Esophagus mucosa (tissue), 1 donor: ENCODE measurements at places on chromosomes 3 and 15. TPM values are rescaled to one million over a fixed set of nuclear protein-coding genes. Genes with fewer than 3 reads are reported as not detected.

DNA sequence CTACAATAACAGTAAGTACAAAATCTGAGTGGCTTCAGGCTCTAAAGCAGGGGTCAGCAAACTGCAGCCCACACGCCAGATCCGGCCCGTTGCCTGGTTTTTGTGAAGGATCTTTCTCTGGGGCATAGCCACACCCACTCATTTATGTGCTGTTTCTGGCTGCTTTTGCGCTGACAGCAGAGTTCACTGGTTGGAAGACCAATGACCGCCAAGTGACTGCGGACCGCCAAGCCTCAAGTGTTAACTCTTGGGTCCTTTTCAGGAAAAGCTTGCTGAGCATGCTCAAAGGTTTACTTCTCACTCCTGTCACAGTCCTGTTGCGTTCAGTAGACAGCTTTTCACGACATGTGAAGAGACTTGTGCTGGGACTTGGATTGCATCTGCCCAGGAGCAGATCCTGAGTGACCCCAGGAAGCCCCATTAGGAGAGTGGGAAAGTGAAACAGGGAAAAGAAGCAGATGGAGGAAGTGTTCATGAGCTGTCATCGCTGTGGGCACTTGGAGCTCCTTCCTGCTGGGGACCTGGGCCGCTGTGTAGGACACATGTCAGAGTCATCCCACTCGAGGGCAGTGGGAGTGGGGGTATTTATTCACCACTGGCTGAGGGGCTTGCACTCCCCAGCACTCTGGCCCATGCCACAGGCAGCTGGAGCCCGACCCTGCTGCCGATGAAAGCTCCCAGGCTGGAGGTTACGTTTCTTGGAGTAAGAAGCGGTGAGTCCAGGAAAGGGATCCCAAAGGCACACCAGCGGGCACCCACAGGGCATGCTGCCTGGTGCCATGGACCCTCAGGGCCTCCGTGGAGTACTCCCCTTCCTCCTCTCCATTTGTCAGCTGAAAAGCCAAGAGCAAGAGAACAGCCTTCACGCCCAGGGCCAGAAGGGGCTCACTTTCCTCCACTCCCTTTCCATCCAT, 249.1 kb downstream of the PLCL2 start:
- no peak for ATAC-seq

The GPR171 gene
- total RNA-seq: 0.32 TPM

The LIPC gene
- not detected for total RNA-seq

The CCRL2 gene
- total RNA-seq: 0.24 TPM

The CELSR3 gene
- total RNA-seq: 0.88 TPM

- ATAC-seq: peak; percentile 85
Measured at GRCh38 chr3:4904811-4905695, 74.2 kb upstream of the BHLHE40 start.

- ATAC-seq: no peak
Measured at GRCh38 chr15:99408236-99409096, 157.2 kb downstream of the LRRC28 start.

DNA sequence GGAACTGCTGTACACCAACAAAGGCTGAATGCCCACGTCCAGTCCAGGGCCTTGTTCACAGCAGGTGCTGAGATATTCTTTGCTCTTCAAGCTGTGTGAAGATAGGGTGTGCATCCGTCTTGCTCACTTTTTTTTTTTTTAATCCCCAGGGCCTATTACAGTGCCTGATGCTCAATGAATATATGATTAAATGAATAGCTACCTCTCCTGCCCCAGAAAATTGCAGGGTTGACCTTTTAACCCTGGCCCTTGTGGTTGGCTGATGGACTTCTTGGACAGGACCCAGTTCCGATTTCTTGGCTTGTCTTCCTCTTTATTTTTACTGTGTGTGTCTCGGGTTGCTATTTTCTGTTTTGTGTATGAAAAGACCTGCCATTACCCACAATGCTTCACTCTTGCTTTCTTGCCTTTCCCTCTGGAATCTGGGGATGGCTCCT, 2.9 kb upstream of the FYTTD1 start:
- ATAC-seq: no peak

The POPDC2 gene
- 0.60 TPM for total RNA-seq

DNA sequence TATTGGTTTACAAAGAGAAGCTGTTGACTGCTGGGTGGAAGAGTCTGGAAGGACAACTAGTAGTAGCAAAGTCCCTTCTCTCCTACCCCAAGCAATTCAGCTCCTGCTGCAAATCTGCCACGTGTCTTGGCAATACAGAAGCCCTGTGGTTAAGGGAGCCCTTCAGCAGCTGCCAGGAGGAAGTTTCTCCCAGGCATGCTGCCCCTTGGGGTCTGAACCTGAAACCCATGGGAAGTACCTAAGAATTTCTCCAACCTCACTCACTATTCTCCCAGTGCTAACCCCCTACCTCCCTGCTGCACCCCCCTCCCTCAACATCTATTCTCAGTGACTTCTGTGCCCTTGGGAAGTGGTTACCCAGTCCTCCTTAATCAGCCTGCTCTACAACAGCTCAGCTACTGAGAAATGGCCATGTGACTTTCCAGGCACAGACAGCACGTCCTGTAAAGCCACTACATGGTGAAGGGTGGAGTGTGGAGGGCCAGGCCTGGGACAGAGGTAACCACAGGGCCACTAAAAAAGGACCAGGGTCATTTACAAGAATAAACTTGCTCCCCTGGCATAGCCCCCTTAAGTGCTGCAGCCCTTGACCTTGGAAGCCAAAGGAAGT, 316.6 kb downstream of the NTRK3 start:
- no peak for ATAC-seq

DNA sequence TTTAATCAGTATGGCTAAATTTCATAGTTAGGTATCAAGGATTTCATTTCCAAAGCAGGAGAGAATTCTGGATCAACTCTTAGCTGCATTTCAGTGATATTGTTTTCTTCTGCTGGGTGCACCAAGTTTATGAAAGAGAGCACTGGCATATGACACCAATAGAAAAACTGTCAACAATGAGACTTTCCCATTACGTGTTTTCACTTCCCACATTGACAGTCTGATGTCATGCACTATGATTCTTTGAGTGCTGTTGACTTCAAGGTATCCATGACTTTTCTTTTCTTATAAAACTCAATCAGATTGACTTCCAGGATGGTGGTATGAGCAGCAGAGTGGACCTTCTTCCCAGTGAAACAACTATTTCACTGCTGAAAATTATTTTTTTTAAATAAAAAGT, 476.1 kb downstream of the EDEM1 start:
- no peak for ATAC-seq

The SSUH2 gene
- total RNA-seq: 0.36 TPM

- no peak for ATAC-seq
Measured at GRCh38 chr15:61756071-61756820, 304.0 kb downstream of the VPS13C start.

The ZMYND10 gene
- total RNA-seq: 0.64 TPM

DNA sequence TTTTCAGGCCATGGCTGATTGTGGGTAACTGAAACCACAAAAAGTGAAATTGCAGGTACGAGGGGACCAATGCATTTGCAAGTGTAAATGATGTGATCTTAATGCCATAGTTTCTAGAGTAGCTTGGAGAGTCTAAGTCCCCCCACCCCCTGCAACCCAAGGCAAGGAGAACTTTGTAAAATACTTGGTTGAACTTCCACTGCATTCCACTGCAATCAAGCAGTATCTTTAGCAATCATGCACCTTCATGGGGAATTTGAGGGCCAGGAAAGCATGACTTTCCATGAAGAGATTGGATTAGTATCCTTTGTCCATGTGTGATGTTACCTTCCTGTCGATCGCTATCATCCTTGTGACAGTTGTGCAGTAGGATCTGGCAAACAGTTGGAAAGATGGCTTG, 11.4 kb upstream of the CYP8B1 start:
- ATAC-seq: no peak

- ATAC-seq: no peak
Measured at GRCh38 chr15:46127361-46127874, 492.6 kb downstream of the SQOR start.

- ATAC-seq: no peak
Measured at GRCh38 chr15:71511796-71512681, 298.3 kb upstream of the NR2E3 start.

DNA sequence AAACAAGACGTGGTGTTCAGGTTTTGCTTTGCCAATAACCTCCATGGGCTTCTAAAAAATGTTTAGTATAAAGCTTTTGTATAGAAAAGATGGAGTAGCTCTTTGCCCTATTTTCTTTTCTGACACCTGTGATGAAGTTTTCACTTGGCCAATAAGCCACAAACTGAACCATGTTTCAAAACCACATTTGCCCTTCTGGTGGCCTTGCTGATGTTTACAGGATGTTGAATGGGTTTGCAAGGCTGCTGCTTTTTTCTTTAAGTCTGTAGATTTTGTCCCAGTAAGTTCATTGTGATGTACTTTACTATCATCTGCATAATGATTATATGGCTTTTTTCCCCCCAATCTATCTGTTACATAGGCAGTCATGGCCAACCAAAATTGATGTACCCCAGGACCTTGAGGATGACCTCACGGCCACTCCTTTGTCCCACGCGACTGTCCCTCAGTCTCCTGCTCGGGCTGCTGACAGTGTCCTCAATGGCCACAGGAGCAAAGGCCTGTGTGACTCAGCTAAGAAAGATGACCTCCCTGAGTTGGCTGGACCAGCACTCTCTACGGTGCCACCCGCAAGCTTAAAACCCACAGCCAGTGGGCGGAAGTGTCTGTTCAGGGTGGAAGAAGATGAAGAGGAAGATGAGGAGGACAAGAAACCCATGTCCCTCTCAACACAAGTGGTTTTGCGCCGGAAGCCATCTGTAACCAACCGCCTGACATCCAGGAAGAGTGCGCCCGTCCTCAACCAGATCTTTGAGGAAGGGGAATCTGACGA, 60.8 kb downstream of the SNRK start:
- ATAC-seq: no peak

DNA sequence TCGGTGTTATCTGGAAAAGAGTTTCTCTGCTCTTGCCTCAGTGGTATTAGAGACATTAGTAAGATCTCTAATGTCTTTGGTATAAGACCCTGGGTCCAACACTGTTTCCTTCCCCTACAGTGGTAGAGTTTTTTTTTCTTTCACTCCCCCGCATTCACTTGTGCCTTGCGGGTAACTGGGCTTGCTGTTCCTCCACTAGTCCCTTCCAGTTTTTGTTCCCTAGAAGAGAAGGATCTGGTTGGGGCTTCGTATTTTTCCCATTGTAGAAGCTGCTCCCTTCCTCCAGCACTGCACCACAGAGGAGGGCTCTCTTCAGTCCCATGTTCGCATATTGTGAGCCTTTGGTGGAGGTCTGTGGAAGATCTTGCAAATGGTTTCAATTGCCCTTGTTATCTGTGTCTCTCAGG, 13.7 kb downstream of the CTDSPL2 start:
- no peak for ATAC-seq

GRCh38 chr15:60798821-60799220, 319.9 kb upstream of the ICE2 start:
- peak; percentile 95 for ATAC-seq

The TIMP4 gene
- 1.2 TPM for total RNA-seq

- no peak for ATAC-seq
Measured at GRCh38 chr3:29850641-29851040, 569.8 kb downstream of the RBMS3 start.

The ALS2CL gene
- total RNA-seq: 55.7 TPM

DNA sequence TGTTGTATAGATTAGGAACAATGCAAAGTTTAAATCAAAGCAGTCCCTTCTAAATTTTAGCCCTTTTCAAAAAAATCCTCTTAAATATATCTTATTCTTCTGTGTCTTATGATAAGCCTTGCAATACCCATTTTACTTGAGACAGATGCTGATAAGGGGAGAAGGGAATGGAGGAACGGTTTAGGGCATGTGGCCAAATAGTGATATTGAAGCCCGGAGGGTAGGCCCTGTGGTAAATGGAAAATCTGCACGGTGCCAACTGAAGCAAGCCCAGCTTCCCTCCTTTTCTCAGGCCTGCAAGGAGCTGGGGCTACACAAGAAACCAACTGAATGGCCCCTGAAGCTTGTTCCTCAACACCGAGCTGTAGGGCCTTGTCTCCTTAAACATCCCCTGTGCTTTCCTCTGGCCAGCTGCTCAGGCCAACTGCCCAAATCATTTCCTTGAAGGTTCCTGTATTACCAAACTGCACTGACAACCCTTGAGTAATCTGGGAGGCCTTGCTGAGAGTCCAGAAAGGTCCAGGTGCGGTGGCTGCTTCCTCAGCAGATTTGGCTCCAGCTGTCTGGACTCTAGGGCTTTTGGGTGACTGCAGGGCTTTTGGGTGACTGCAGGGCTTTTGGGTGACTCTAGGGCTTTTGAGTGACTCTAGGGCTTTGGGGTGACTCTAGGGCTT, 67.2 kb downstream of the NCEH1 start:
- no peak for ATAC-seq

The RYR3 gene
- 0.72 TPM for total RNA-seq

The LRTM1 gene
- total RNA-seq: not detected

The NOX5 gene
- 0.44 TPM for total RNA-seq

DNA sequence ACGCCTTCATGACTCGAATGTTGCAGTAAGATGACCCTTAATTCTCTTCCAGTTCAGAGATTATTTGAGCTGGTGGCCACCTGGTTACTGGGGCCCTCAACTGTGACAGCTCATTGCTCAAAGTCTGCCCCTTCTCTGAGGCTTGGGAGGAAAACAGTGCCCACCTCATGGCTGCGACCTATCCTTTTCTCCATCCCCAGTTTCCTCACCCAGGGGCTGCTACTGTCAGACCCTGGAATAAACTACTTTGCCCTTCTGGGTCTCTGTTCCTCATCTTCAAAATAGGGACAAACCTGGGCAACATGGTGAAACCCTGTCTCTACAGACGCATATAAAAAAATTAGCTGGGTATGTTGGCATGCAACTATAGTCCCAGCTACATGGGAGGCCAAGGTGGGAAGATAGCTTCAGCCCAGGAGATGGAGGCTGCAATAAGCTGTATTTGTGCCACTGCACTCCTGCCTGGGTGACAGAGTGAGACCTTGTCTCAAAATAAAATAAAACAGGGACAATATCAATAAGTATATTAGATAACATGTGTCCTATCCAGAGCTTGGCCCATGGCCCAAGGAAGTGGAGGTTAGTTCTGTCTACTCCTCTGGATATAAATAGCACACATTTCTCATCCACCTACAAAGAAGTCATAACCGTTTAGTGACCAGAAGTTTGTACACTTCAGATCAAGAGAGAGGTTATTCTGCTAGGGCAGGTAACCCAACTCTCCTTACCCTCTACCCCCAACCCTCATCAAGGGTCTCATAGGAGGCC, 2.2 kb upstream of the RASL12 start:
- ATAC-seq: no peak

DNA sequence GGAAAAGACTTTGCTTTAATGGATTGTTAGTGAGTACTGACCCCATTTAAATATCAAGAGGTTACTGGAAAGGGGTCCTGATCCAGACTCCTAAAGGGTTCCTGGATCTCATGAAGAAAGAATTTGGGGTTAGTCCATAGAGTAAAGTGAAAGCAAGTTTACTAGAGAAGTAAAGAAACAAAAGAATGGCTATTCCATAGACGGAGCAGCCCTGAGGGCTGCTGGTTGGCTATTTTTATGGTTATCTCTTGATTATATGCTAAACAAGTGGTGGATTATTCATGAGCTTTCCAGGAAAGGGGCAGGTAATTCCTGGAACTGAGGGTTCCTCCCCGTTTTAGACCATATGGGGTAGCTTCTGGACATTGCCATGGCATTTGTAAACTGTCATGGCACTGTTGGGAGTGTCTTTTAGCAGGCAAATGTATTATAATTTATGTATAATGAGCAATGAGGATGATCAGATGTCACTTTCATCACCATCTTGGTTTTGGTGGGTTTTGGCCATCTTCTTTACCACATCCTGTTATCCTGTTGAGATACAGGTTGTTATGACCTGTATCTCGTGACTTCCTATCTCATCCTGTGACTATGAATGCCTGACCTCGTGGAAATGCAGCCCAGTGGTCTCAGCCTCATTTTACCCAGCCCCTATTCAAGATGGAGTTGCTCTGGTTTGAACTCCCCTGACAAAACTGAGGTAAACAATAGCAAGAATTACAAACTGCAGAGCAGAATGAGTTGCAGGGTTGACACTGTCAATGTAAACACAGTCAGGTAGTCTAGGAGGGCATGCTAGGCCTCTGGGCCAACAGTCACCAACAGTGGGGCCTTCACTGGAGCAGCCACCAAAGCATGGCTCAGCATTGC, 10.3 kb upstream of the GPR160 start:
- ATAC-seq: no peak
